Psoas muscle (tissue), 8 donors: ENCODE measurements at places on chromosomes 4 and X. TPM values are rescaled to one million over a fixed set of nuclear protein-coding genes. Genes with fewer than 3 reads are reported as not detected.

SRPX2 gene
- 2.8 TPM for polyA plus RNA-seq

STK32B gene
- polyA plus RNA-seq: 0.35 TPM

- no peak for DNase-seq
Measured at GRCh38 chr4:137559801-137560200, 27.5 kb upstream of the PCDH18 start.

GRCh38 chr4:96913441-96914080 lies 1073.7 kb downstream of the PDHA2 start:
- no peak for DNase-seq
